HFFc6 (cell line): ENCODE measurements at places on chromosomes 6 and 20. TPM values are rescaled to one million over a fixed set of nuclear protein-coding genes. Genes with fewer than 3 reads are reported as not detected.

GRCh38 chr6:1296079-1296478, 15.8 kb upstream of the FOXQ1 start:
- peak overlapping the region; percentile 75 for H3K27ac ChIP-seq
- no peaks in the 10 kb centered on the region for H3K27me3 ChIP-seq
- peaks cover 43% of the 10 kb centered on the region for H3K4me1 ChIP-seq
- peaks cover 8% of the 10 kb centered on the region for H3K36me3 ChIP-seq
- DNase-seq, result no peak
- H3K4me3 ChIP-seq, result peak overlapping the region; percentile 38; the same call in 1 of the 2 replicates

GRCh38 chr20:62885896-62886708, 24.5 kb upstream of the TCFL5 start:
- H3K27ac ChIP-seq, result no peak overlapping the region
- no peak overlapping the region for H3K4me3 ChIP-seq
- no peak for DNase-seq
- peaks cover 7% of the 10 kb centered on the region for H3K27me3 ChIP-seq
- peaks cover 27% of the 10 kb centered on the region for H3K36me3 ChIP-seq
- peaks cover 23% of the 10 kb centered on the region for H3K4me1 ChIP-seq

DNA sequence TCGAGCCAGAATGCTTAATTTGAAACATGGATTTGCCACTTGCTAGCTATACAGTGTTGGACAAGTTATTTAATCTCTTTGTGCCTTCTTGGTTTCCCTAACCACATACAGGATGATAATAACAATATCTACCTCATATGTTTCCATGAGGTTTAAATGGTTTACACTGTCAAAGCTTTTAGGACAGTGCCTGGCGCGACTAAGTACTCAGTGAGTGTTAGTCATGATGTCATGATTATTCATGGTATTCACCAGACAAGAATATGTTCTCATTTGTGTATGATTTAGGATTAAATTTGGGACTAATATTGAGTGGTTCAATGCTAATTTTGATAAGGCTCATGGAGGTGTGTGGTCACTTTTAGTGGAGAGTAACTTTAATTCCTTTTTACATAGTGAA, 167.4 kb downstream of the EYA4 start:
- no peak overlapping the region for H3K4me3 ChIP-seq
- H3K4me1 ChIP-seq, result no peaks in the 10 kb centered on the region
- no peaks in the 10 kb centered on the region; the same call in 1 of the 2 replicates for H3K27me3 ChIP-seq
- no peak overlapping the region for H3K27ac ChIP-seq
- H3K36me3 ChIP-seq, result no peaks in the 10 kb centered on the region
- no peak for DNase-seq

DNA sequence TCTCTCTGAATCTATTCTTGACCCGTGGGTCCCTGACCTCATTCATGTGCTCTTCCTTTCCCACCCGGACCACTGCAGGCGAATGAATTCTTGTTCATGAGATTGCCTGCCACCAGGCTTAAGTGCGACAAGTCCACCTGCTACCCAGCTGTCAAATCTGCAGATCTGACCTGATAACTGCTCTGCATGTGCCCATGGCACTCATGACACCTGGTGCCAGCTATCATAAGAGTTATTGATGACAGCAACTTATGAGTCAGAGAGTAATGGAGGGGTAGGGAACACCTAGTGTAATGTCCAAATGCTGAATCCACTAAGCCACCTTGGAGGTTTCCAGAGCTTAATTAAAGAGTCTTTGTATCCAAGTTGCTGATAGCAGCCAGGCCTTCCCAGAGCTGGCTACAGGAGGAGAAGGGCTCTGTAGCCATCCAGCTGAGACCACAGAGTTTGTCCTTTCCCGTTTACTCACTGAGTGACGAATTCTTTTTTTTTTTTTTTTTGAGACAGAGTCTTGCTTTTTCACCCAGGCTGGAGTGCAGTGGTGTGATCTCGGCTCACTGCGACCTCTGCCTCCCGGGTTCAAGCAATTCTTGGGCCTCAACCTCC, 17.4 kb downstream of the SHLD1 start:
- H3K27ac ChIP-seq, result no peak overlapping the region
- no peak for DNase-seq
- H3K27me3 ChIP-seq, result no peaks in the 10 kb centered on the region; the same call in 1 of the 2 replicates
- H3K4me1 ChIP-seq, result no peaks in the 10 kb centered on the region
- H3K36me3 ChIP-seq, result no peaks in the 10 kb centered on the region
- no peak overlapping the region for H3K4me3 ChIP-seq

- H3K36me3 ChIP-seq, result no peaks in the 10 kb centered on the region
- peaks cover 20% of the 10 kb centered on the region for H3K4me1 ChIP-seq
- H3K27me3 ChIP-seq, result peaks cover 17% of the 10 kb centered on the region
Observed at GRCh38 chr6:89359561-89359960, 7.0 kb upstream of the UBE2J1 start.

The SIGLEC1 gene
- not detected in 3 replicates for total RNA-seq

DNA sequence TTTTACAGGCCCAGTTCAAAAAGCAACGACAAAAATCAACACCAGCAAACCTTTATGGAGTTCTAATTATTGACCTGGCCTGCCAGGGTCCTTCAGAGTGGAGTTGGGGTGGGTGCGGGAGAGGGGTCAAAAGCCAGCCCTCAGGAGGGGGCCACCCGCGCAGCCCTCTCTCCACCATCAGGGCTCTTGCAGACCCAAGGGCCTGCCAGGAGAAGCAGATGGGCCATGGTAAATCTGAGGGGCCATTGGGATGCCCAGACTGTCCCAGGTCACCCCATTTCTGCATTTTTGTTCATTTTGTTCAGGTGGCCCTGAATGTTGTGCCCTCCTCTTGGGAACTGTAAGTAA, 88.4 kb downstream of the DHX35 start:
- peak overlapping the region; percentile 89 for H3K4me3 ChIP-seq
- no peak overlapping the region for H3K27ac ChIP-seq
- H3K27me3 ChIP-seq, result peaks cover 8% of the 10 kb centered on the region
- no peak for DNase-seq

DNA sequence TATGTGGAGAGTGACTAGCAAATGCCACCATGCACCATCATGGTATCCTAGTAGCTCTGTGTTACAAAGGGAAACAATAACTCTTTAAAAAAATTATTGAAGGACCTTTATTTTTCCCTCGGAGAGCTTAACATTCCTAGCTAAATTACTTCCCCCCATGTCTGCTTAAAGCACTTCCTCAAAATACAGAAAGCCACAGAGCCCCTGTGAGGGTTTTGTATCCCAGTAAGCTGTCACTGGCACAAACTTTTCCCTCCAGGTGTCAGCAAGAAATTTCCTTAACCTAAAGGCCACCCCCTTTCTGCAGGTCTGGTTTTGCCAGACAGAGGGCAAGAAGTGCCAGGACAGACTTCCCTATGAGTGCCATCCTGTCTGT, 340.0 kb upstream of the PRDM1 start:
- no peaks in the 10 kb centered on the region for H3K27me3 ChIP-seq
- no peak overlapping the region for H3K4me3 ChIP-seq
- no peaks in the 10 kb centered on the region for H3K36me3 ChIP-seq
- peaks cover 52% of the 10 kb centered on the region for H3K4me1 ChIP-seq

The SYNDIG1 gene
- total RNA-seq, result 0.18 to 0.51 TPM in 2 of 3 replicates, not detected in the other

The SMIM26 gene
- total RNA-seq, result 59.7 to 66.3 TPM (median 60.8 TPM) in 3 replicates

The RUNX2 gene
- 8.0 to 11.9 TPM (median 8.7 TPM) in 3 replicates for total RNA-seq

The CST3 gene
- 229 to 344 TPM (median 288 TPM) in 3 replicates for total RNA-seq

DNA sequence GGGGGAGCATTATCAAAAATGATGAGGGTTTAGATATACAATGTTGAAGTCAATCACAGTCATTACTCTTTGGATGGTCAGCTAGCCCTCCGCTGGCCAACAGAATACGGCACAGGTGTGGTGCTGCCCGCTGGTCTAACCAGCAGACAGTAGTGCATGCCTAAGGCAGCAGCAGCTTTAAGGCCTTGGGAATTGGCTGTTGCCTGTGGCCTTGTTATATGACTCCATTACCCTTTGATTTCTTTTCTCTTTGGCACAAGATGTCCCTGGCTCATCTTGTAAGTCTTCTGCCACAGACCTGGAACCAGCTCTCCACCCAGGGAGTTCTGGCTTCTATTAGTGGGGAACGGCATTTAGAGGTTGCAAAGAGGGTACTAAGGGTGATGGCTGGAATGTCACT, 110.2 kb downstream of the WDR27 start:
- H3K27me3 ChIP-seq, result no peaks in the 10 kb centered on the region
- H3K4me1 ChIP-seq, result peaks cover 25% of the 10 kb centered on the region
- H3K4me3 ChIP-seq, result no peak overlapping the region
- H3K27ac ChIP-seq, result no peak overlapping the region
- H3K36me3 ChIP-seq, result no peaks in the 10 kb centered on the region; the same call in 1 of the 2 replicates
- DNase-seq, result no peak

The GABRR1 gene
- not detected in 3 replicates for total RNA-seq

GRCh38 chr20:49549801-49550551, 18.0 kb downstream of the PTGIS start:
- H3K27me3 ChIP-seq, result peaks cover 26% of the 10 kb centered on the region
- DNase-seq, result no peak
- no peak overlapping the region for H3K4me3 ChIP-seq
- no peaks in the 10 kb centered on the region for H3K36me3 ChIP-seq

DNA sequence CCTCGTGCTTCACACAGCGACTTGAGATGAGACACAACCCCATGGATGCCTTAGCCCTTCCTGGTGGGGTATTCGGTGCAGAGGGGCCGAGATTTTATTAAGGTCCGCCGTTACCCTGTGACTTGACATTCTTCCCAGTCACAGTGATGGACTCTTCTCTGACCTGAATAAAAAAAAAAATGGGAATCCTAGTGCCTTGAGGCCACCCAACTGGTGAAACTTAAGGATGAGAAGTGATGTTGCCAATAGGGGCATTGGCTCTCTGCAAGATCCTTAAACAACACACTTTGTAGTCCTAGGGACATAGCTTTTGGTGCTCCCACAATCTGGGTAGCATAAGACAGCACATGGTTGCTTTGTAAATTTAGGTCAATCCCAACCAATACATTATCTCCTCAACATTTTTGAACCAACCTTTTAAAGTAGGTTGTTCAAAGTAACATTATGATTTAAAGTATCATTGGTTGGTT, 814 bp upstream of the ADNP start:
- peaks cover 38% of the 10 kb centered on the region for H3K36me3 ChIP-seq
- no peaks in the 10 kb centered on the region; the same call in none of the 2 replicates for H3K27me3 ChIP-seq
- peaks cover 58% of the 10 kb centered on the region for H3K4me1 ChIP-seq
- peak overlapping the region; percentile 71 for H3K4me3 ChIP-seq
- no peak for DNase-seq

GRCh38 chr20:32454164-32455145, 96.3 kb downstream of the ASXL1 start:
- no peak overlapping the region for H3K27ac ChIP-seq
- no peak for DNase-seq
- H3K4me3 ChIP-seq, result no peak overlapping the region

The MOCS1 gene
- total RNA-seq, result 9.2 to 9.4 TPM (median 9.2 TPM) in 3 replicates

The BEND6 gene
- total RNA-seq, result 11.0 and 11.2 TPM in 2 replicates

DNA sequence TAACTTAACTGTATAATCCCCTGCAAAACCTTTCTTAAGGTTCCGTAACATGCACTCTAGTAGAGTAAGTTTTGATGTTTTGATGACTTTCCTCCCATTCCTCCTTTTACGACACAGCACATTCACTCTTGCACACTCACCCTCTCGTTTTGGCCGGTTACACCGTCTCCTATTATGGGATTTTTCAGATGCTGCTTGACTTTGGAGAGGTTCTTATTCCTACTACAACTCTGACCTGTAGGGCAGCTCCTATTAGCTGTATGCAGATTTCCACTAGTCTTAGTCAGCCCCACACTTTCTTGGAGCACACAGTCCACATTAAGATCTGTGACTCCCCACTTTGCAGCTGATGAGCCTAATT, 223.7 kb upstream of the SYNCRIP start:
- H3K4me1 ChIP-seq, result no peaks in the 10 kb centered on the region
- H3K27me3 ChIP-seq, result no peaks in the 10 kb centered on the region; the same call in 1 of the 2 replicates
- H3K4me3 ChIP-seq, result no peak overlapping the region
- H3K27ac ChIP-seq, result no peak overlapping the region
- no peaks in the 10 kb centered on the region for H3K36me3 ChIP-seq
- DNase-seq, result no peak

GRCh38 chr6:154370545-154370944, 13.9 kb upstream of the IPCEF1 start:
- peaks cover 2% of the 10 kb centered on the region; the same call in 1 of the 2 replicates for H3K27me3 ChIP-seq
- H3K36me3 ChIP-seq, result no peaks in the 10 kb centered on the region
- peaks cover 6% of the 10 kb centered on the region; the same call in 1 of the 2 replicates for H3K4me1 ChIP-seq

- peaks cover 53% of the 10 kb centered on the region for H3K4me1 ChIP-seq
- peak overlapping the region; percentile 71 for H3K27ac ChIP-seq
- H3K36me3 ChIP-seq, result peaks cover 18% of the 10 kb centered on the region
- H3K4me3 ChIP-seq, result peak overlapping the region; percentile 52
- no peaks in the 10 kb centered on the region for H3K27me3 ChIP-seq
Observed at GRCh38 chr20:47574616-47575364, 73.1 kb downstream of the NCOA3 start.

The VSX1 gene
- total RNA-seq, result not detected in 2 replicates

DNA sequence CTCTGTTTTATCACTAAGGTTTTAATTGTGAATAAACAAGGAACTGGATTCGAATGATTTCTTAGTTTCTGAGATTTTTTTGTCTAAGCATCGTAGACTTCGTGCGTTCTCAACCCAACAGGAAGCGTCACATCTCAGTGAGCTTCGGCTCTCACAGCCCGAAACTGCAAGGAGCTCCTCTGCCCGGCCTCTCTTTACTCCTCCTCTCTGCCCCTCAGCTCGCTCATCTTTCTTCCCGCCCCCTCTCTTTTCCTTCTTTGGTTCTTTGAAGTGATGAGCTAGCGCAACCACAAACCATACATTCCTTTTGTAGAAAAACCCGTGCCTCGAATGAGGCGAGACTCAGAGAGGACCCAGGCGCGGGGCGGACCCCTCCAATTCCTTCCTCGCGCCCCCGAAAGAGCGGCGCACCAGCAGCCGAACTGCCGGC, 480 bp upstream of the NT5E start:
- H3K4me1 ChIP-seq, result peaks cover 68% of the 10 kb centered on the region
- H3K27me3 ChIP-seq, result peaks cover 8% of the 10 kb centered on the region; the same call in 1 of the 2 replicates
- DNase-seq, result peak; percentile 80
- peak overlapping the region; percentile 98 for H3K27ac ChIP-seq
- H3K36me3 ChIP-seq, result peaks cover 62% of the 10 kb centered on the region

GRCh38 chr6:153702671-153703070, 336.4 kb upstream of the OPRM1 start:
- no peak for DNase-seq
- peaks cover 2% of the 10 kb centered on the region; the same call in 1 of the 2 replicates for H3K27me3 ChIP-seq

GRCh38 chr6:160882791-160883279, 108.7 kb upstream of the MAP3K4 start:
- H3K36me3 ChIP-seq, result no peaks in the 10 kb centered on the region
- no peak overlapping the region for H3K27ac ChIP-seq
- H3K27me3 ChIP-seq, result no peaks in the 10 kb centered on the region
- DNase-seq, result no peak
- H3K4me3 ChIP-seq, result no peak overlapping the region
- no peaks in the 10 kb centered on the region for H3K4me1 ChIP-seq

- H3K4me1 ChIP-seq, result no peaks in the 10 kb centered on the region
- H3K36me3 ChIP-seq, result no peaks in the 10 kb centered on the region
- DNase-seq, result no peak
Observed at GRCh38 chr20:24762791-24763350, 186.2 kb upstream of the CST7 start.

- H3K4me3 ChIP-seq, result peak overlapping the region; percentile 80
- peaks cover 39% of the 10 kb centered on the region for H3K36me3 ChIP-seq
- peaks cover 2% of the 10 kb centered on the region; the same call in 1 of the 2 replicates for H3K27me3 ChIP-seq
- peak overlapping the region; percentile 88 for H3K27ac ChIP-seq
- peaks cover 93% of the 10 kb centered on the region for H3K4me1 ChIP-seq
Observed at GRCh38 chr6:71404145-71404966, 115.7 kb downstream of the OGFRL1 start.
